Fibroblast of mammary gland (primary cell): ENCODE measurements at places on chromosomes 3 and 15.

DNA sequence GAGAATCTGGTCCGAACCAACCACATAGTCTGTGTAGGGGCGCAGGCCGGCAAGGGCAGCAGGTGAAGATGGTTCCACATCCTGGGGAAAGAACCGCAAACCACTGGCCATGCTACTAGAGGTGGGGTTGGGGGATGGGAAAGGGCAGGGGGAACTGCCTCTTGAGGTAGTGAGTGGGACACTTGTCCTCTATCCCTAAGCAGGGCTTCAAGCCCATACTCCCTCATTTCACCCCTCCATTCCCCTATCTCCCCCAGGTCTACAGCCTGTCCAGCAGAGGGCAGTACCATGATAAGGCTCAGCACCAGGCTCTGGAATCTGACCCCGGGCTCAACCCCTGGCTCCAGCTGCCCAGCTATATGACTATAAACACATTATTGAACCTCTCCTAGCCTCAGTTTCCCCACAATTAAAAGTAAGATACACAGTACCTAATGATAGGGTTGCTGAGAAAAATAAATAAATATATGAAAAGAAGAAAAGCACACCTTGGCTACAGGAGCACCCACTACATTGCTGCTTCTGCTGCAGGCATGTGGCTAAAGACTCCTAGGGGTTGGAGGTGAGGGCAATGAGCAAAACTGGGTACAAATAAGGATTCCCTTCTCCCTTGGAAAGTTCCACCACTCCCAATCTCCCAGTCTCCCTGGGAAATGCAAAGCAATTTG, 6.3 kb downstream of the GORASP1 start:
- DNase-seq, result peak; percentile 44

DNA sequence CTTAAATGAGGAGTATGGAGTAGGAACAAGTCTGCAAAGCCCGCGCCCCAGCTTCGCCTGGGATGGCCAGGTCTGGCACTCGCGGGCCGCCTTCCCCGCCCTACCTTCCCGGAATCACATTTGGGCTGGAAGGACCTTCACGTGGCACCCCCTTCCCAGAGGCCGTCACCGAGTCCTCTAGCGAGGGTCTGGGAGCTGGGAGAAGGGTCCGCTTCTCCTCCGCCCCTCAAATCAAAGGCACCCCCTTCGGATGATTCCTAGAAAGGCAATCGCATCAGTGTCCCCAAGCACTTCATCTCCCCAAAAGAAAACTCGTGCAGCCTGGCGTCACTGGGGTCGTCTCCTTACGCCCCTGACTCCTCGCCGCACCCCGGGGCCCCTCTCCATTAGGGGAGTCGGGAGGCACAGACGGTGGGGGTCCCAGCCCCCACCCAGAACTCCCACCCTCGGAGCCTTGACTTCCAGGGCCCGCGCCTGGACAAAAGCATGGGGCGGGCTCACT, 380 bp downstream of the MYLK start:
- no peak for DNase-seq

- no peak for DNase-seq
Measured at GRCh38 chr3:20837676-20838302, 651.8 kb upstream of the SGO1 start.

DNA sequence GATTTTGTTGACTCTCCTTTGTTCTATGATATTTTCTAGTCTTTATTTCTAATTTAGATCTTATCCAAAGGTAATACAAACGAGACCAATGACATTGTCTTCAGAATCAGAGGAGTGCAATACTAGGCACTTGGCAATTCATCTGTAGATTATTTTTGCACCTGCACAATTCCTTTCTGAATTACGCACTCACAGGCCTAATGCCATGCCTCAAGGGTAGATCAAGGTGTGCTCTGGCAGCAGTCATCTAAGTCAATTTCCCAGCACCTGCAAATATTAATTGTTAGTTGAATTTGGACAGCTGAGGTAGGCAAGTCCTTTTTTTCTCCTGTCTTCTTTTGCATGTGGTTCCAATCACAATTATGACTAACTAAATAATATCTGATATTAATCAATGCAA, 653.2 kb downstream of the ROBO2 start:
- DNase-seq, result no peak

- DNase-seq, result no peak
Measured at GRCh38 chr3:72582211-72582878, 265.9 kb downstream of the SHQ1 start.

GRCh38 chr3:151216641-151217607, 13.9 kb upstream of the GPR171 start:
- peak; percentile 19 for DNase-seq

- DNase-seq, result no peak
Measured at GRCh38 chr3:38139191-38139590, 730 bp downstream of the MYD88 start.

- peak; percentile 63 for DNase-seq
Measured at GRCh38 chr3:184156522-184156955, 1.4 kb downstream of the DVL3 start.
